ENCODE measurements at places on chromosomes 1 and 21. TPM values are rescaled to one million over a fixed set of nuclear protein-coding genes. Genes with fewer than 3 reads are reported as not detected.

GRCh38 chr1:25648681-25649440, 32.3 kb downstream of the MAN1C1 start:
- no peak for DNase-seq

- peak; percentile 29 for DNase-seq
Measured at GRCh38 chr1:72462186-72462905, 180.0 kb upstream of the NEGR1 start.

GRCh38 chr1:202200112-202200548, 6.5 kb downstream of the LGR6 start:
- DNase-seq: no peak

DNA sequence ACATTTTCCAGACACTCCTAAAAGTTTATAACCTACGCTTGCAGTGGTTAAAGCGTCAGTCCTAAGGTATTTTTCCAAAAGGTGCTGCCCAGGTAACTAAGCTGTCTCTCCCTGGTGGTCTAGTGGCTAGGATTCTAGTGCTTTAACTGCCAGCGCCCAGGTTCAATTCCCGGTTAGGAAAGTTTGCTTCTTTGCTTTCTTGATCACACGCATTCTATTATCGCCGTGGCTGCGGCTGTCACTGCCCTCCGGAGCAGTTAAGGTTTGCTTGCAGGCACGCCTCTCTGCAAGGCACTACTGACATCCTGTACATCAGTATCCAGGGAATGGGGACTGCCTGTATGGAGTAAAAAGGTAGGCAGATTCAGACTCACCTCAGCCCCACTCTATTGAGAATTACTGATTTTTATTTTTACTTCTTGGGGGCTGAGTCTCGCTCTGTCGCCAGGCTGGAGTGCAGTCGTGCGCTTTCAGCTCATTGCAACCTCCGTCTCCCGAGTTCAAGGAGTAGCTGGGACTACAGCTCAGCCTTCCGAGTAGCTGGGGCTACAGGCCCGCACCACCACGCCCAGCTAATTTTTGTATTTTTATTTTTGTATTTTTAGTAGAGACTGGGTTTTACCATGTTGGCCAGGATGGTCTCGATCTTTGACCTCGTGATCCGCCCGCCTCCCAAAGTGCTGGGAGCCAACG, 53.2 kb upstream of the CFAP126 start:
- DNase-seq: no peak

DNA sequence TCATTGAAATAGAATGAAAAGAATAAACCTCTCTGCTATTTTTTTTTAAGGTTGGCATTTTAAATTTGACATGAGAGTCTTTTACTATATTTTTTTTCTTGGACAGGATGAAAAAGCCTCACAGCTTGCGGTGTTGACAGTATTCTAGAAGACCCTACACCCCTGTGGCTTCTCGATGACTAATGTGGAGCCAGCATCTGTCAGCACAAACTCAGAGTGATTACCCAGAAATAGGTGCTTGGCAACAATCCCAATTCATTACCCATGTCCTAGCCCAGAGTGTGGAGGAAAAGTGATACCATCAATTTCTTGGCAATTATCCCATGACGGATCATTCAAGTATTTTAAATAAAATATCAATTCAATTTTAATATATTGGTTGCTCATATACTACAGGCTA, 186.8 kb upstream of the MAP1LC3C start:
- DNase-seq: no peak

DNA sequence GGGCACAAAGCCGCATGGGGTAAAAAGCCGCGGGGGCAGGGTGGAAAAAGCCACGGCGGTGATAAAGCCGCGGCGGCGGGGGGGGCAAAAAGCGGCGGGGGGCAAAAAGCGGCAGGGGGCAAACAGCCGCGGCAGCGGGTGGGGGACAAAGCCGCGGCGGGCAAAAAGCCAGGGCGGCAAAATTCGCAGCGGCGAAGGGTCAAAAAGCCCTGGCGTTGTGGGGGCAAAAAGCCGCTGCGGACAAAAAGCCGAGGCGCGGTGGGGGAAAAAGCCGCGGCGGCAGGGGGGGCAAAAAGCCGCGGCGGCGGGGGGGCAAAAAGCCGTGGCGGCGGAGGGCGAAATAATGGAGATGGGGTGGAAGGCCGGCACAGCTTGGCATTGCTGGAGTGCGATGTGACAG, 3902.9 kb downstream of the SRGAP2C start:
- DNase-seq: no peak

GRCh38 chr1:43707190-43708001, at the start of gene ST3GAL3:
ST3GAL3 (plus strand) TSS chr1:43707536; CDS start chr1:43736263, 28,727 bp downstream.
- peak; percentile 70 for DNase-seq

DNA sequence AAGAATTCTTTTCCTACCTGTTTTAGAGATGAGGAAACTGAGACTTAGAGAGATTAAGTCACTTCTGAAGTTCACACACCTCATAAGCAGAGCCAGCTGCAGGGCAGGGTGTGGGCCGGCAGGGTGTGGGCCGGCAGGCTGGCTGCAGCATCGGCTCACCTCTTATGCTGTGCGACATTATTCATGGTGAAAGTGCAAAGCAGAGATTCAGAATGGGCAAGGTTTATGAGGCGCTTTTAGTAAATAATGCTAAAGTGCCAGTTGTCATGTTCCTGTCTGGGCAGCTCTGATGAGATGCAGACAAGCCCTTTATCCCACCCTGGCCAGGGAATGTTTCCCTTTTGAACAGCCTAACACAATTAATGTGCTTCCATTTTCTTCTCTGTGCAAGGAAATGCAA, 14.6 kb downstream of the MAB21L3 start:
- DNase-seq: no peak

DNA sequence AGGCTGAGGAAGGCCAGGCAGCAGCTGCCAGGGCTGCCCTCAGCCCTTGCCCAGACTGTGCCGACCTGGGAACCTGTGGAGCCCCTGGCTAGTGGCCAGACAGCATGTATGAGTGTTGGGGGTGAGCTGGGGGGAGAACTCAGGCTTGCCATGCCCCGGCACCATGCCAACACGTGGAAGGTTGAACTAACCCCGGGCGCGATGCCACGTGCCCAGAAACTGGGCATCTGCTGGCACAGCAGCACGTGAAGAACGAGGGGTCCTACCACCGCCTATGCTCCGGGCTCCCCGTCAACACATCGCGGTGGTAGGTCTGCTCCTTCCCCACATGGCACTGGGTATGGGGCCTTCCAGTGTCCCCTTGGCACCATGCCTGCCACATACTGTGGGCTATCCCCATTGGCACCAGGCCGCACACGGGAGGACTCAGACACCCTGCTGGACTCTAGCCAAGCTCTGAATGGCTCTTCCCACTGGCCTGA, 68.7 kb downstream of the CASZ1 start:
- no peak for DNase-seq

DNA sequence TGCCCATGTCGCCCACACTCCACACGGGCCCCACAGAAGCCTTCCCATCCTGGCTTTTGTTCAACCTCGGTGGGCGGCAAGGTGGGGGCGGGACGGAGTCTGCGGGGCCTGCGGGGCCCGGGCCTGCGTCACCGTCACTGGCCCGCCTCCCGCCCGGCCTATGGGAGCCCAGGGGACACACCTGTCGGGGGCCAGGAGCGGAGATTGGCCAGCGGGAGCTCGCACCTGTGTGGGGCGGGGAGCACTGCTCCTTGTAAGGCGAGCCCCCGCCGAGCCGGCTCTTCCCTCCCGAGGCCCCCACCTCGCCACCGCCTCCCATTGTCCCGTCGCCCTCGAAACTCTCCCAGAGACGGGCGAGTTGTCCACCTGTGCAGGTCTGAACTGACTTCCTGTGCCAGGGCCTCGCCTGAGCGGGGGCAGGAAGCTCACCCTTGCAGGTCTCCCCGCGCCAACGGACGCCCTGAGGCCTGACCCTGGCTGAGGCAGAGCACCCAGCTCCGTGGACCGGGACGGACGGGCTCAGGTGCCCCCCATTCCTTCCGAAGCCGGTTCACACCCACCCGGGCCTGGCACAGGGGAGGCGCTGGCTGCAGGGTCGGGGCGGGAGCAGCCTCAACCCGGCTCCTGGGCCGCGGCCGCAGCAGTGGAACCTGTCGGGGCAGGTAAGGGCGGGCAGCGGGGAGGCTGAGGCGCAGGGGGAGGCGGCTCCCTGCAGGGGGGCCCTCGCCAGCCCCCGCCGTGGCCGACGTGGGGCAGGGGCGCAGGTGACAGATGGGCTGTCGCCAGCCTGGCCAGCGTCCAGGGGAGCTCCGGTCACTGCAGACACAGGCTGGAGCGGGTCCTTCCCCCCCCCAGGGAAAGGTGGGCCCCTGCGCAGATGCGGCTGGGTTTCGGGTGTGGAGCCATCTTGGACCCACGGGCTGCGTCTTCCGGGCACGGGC, 10.8 kb upstream of the TTLL10 start:
- no peak for DNase-seq

GRCh38 chr1:151254217-151255213, at the start of gene PSMD4:
PSMD4 (plus strand) TSS chr1:151254734; CDS start chr1:151254783, 49 bp downstream.
- peak; percentile 93 for DNase-seq

GRCh38 chr1:29793101-29793546, 556.8 kb downstream of the PTPRU start:
- peak; percentile 79 for DNase-seq

DNA sequence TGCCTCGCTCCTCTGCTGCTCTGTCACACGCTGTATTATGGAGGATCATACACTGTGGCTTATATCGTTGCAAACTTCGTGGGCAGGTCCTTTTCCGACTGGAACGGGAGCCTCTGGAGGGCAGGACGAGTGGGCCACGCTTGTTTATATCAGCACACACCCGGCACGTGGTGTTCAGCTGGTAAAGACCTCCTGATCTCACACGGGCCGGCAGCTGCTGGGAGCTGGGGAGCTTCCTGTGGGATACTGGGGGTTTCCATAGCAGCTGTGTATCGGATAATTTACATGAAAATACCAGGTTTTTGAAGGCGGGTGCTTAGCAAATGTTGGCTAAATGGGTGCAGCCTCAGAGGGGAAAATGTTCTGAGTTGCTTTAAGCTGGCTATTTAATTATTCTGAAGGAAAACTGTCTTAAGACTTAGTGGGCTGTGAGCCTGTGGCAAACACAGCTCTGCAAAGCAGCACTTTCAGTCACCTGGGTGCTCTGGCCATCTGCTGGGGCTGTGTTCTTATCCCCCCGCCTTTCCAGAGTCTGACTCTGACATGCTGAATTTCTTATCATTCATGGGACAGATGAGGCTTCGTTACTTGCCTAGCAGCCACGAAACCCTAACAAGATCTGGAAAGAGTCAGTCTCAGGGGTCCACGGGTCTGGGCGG, 103.6 kb upstream of the GCLM start:
- no peak for DNase-seq

DNA sequence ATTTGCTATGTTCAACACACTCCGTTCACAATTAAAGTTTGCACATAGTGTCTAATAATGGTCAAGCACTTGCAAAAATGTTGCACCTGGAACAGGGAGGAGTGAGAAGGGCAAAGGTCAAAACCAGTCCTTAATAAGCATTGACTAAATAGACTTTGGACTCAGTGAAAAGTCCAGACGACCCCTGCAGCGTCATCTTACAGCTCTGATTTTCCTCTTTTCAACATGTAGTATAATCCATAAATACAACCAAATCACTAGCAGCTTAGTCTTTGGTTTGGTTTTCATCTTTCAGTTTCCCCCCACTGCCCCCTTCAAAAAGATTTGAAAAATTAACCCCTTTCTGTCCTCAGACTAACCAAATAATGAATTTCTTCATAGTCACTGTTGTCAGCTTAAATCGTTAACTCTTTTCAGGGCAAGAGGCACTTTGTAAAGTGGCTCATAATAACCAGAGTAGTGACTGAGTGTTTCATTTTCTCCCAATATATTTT, 290.3 kb downstream of the PTPRC start:
- DNase-seq: no peak

DNA sequence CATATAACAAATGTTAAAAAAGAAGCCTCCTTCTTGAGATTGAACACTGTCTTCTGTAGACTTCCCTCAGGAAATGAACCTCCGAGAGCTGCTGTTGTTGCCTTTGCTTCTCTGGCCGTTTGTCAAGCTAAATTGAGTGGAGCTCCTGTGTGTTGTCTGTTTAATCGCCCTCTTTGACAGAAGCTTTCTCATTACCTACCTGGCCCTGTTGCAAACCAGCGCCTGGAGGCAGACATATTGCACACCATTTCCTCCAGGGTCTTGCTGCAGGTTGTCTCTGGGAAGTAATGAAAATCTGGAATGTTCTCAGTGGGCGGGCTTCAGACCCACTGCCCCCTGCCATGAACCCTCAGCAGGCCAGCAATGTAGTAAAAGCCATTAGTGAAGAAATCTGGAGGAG, 83.3 kb downstream of the GABPA start:
- no peak for DNase-seq

- DNase-seq: no peak
Measured at GRCh38 chr1:111963985-111964738, 25.3 kb downstream of the KCND3 start.

GRCh38 chr1:112904071-112904830, 51.7 kb downstream of the SLC16A1 start:
- DNase-seq: no peak

DNA sequence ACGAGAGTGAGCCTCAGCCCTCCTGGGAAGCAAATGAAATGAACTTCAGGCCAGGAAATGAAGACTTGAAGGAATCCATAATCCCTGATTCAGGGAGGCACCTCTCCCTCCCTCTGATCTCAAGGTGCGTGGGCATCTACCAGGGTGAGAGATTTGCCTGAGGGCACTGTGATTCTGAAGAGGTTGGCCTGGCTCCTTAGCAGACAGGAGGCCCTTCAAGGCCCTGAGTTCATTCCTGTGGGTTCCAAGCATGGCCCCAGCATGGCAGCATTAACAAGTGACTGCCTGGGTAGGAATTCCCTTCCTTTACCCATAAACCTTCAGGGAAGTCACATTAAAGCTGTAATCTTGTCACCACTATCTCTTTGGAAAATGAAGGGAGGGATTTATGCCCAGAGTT, 29.8 kb upstream of the IFNGR2 start:
- DNase-seq: no peak

DNA sequence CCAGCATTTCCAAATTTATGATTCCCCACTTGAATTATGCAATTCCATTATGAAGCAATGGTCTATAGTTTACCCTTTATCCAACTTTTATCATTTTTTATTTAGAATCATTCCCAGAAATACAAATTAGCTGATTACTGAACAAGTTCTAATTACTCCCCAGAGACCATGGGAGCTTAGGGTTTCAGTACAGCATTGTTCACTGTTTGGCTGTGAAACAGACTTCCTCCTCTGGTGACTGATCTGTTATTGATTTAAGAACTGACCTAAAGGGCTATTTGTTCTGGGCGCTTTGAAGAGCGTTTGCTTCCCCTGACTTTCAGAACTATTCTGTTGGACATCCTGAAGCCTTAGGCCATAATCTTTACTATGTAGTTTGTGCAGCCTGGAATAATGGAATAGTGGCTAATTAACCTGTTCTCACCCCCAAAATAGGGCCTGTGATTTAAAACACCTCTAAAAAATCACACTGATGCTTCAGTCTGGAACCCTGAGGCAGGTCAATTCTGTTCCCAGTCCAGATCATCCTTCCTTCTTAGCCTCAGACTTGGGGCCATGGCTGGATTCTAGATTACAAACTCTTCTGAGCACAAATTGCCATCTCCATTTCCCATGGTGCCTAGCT, 58.7 kb downstream of the ALG14 start:
- no peak for DNase-seq

- DNase-seq: no peak
Measured at GRCh38 chr1:48645883-48646282, 130.8 kb downstream of the BEND5 start.

Gene EPHB2
- polyA plus RNA-seq: 12.8 TPM

Gene NEXN
- 12.9 TPM for polyA plus RNA-seq

Gene TDRD10
- 1.1 TPM for polyA plus RNA-seq

Gene ZNF683
- polyA plus RNA-seq: not detected

Gene SYCP1
- 0.15 TPM for polyA plus RNA-seq

Gene PIGR
- 1.2 TPM for polyA plus RNA-seq

Gene FRRS1
- polyA plus RNA-seq: 8.4 TPM

Gene RIPK4
- polyA plus RNA-seq: 15.9 TPM

Gene WNT4
- polyA plus RNA-seq: 7.6 TPM

Gene ARF1
- polyA plus RNA-seq: 338 TPM

Gene PDPN
- 16.2 TPM for polyA plus RNA-seq

Data from right renal cortex interstitium (tissue), 3 donors.